BJ (cell line): ENCODE measurements at places on chromosomes 11 and 22.

DNA sequence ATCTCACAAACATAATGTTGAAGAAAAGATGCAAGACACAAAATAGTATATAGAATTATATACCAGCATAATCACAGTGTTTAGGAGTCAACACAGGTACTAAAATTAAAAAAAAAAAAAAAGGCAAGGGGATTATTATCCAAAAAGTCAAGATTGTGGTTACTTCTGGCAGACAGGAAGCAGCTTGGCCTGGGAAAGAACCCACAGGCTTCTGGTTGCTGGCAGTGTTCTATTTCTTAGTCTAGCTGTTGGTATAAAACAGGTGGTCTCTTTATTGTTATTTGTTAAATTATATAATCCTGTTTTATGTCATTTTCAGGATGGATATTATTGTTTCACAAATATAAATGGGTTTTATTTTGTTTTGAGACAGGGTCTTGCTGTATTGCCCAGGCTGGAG, 54.0 kb downstream of the C11orf58 start:
- no peak for DNase-seq

- DNase-seq, result no peak
These were observed 5.1 kb upstream of the DRG1 start for GRCh38 chr22:31394326-31394725.

DNA sequence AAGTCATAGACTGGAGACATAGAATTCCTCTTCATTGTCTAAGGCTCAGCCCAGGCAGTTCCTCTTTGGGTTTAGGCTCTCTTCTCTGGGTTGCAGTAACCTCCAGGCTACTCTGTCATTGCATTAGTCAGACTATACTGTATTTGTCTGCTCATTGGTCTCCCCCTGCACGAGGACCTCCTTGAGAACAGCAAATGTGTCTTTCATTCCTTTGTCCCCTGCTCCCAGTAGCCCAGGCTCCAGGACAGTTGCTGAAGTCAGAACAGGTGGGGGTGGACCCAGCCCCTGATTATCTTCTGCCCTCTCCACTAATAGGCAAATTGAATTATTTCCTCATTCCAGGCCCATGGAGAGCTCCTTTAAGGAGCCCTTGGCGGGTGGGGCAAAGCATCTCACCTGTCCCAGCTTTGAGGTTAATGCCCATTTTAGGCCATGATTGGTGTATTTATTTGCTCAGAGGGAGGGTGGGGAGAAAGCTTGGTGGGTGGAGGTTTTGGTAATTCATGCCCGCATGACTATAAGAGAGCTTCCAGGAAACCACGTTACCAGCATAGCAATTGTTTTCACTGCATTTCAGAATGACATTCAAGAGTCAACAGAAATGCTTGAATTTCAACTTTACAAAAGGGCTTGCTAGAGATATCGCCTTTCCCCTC, 40.9 kb downstream of the NAV2 start:
- no peak for DNase-seq

GRCh38 chr11:34916843-34917770, 689 bp downstream of the PDHX start:
- DNase-seq, result no peak

DNA sequence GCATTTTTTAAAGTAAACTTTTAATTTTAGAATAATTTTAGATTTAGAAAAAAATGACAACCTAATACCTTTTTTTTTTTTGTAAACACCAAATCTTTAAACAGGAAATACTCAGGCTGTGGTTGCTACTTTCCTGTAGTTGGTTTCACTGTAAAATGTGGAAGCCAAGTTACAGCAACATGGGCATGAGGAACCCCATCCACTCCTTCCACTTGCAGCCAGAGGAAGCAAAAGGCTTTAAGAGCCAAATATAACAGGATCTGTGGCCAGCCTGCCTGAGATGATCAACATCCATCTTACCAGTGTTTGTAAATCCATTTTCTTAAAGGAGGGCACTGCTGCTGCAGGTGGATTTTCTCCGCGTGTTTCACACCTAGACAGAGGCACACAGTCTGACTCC, 66.2 kb downstream of the TNRC6B start:
- DNase-seq, result no peak

DNA sequence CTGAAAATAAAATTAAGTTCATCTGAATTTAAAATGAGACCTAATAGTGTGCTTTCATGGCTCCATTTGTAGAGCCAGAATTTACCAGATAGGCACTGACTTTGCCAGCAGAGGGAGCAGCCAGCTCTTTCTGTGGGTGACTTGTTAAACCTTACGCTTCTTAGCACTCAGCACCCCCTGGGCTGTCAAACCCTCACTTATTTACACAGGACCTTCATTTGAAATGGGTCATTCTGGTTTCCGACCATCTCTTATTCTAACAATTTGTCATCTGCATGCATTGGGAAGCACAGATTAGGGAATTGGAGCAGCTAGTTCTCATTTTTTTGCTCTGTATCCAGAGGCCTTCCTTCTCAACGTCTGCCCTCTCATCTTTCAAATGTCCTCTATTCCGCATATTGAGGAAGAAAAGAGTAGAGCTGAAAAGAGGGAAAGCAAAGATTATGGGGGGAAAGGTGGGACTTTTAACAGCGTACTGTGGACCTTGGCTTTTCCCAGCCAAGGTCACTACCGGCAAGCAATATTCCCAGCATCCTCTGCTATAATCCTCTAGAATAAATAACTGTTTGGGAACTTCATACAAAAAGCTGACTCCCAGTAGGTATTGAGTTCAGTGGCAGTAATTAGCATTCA, 3.1 kb downstream of the ASRGL1 start:
- DNase-seq, result no peak

DNA sequence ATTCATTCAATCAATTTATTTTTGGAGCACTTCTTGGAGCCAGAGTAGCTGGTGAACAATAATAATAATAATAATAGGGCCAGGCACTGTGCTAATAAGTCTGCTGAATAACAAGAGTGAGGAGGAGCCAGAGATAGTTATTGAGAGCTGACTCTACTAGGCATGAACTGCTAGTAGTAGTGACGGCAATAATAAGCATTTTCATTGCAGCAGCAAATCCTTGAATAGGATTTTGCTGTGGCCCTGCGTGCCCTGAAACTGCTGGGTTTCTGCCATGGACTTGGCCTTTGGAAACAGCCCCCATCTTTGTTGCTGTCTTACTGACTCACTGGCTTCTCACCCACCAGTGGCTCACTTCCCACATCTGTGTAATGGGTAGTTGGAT, 545.9 kb downstream of the MIAT start:
- DNase-seq, result no peak

DNA sequence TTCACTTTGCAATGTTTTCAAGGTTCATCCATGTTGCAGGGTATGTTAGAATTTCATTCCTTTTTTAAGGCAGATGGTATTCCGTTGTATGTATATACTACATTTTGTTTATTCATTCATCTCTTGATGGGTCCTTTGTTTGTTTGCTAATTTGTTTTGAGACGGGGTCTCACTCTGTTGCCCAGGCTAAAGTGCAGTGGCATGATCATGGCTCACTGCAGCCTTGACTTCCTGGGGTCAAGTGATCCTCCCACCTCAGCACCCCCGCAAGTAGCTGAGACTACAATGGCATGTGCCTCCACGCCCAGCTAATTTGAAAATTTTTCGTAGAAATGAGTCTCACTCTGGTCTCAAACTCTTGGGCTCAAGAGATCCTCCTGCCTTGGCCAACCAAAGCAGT, 6.2 kb downstream of the UVRAG start:
- no peak for DNase-seq

- no peak for DNase-seq
These were observed 977 bp upstream of the PGGHG start for GRCh38 chr11:287821-288477.

DNA sequence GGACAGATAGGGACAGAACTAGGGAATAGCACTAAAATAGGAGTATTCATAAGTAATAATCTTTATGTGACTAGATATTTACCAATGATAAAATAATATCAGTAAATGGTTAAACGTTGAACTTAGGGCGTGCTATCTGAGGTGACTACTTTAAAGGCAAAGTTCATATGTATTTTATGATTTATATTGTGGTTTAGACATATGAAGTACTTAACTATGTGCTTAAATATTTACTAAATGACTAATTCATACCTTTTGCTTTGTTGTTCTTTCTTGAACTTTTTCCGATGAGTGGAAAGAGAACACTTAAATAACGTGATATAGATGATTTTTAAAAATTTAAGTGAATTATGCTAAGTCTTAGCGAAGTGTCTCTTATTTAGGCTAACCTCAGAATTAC, 14.7 kb downstream of the LUZP2 start:
- no peak for DNase-seq

GRCh38 chr22:24516301-24516737, 21.2 kb downstream of the UPB1 start:
- peak; percentile 70 for DNase-seq

DNA sequence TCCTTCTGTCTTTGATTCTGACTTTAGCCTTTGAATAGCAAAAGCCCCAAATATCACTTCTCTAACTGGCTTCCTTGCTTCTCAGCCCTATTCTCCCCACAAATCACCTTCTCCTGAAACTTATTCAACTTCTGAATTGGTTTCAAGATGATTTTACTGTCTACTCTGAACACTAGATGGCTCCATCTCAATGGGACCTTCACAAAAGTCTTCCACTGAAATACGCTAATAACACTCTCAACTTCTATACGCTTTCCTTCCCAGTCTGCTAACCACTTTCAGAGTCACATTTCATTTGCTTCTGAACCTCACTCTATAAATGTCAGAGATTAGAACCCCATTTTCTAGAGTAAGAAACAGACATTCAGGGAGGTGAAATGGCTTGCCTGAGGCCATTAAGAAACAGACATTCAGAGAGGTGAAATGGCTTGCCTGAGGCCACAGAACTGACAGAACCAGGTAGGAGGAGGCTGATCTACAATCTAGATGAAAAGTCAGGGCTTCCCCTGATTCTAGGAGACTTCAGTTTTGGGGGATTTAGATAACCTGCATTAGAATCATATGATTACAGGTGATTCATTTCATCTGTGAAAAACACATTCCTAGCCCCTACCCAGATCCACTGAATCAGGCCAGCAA, 20.6 kb downstream of the MORC2 start:
- DNase-seq, result no peak

- DNase-seq, result no peak
These were observed 208.5 kb upstream of the MTMR2 start for GRCh38 chr11:96132437-96132836.

- DNase-seq, result no peak
These were observed 46.7 kb downstream of the CLTCL1 start for GRCh38 chr22:19244600-19245352.

DNA sequence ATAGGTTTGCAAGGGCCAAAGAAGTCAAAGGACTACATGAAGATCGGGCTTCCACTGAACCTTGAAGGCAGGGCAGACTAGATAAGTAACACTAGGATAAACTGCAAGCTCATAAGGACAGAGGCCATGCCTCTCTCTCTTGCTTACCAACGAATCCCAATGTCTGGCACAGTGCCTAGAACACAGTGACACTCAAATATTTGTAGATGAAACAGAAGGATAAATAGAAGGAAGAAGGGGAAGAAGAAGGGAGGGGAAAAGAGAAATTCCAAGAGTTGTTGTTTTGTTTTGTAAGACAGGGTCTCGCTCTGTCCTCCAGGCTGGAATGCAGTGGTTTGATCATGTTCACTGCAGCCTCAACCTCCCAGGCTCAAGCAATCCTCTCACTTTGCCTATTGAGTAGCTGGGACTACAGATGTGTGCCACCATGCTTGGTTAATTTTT, 26.9 kb downstream of the SIK3 start:
- no peak for DNase-seq

- no peak for DNase-seq
These were observed 10.8 kb downstream of the CSF2RB start for GRCh38 chr22:36924151-36924698.

GRCh38 chr11:35725885-35726284, 63.3 kb downstream of the TRIM44 start:
- DNase-seq, result no peak

DNA sequence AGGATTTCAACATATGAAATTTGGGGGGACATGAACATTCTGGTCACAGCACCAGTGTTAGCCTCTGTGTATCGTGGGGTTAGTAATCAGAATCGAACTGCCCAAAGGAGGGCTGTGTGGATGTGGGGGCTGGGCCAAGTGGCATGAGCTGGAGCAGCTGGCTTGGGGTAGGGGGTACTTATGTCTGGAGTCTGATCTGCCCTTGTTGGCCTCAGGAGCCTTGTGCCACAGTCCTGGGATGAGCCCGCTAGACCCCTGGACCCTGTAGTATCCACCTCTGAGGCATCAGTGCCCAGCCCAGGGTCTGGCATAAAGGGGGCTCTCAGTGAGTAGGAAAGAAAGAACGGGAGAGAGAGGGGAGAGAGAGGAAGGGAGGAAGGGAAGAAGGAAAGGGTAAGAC, 67.3 kb downstream of the LRRC32 start:
- no peak for DNase-seq

- DNase-seq, result no peak
These were observed 80.3 kb upstream of the IZUMO1R start for GRCh38 chr11:94224078-94224477.

DNA sequence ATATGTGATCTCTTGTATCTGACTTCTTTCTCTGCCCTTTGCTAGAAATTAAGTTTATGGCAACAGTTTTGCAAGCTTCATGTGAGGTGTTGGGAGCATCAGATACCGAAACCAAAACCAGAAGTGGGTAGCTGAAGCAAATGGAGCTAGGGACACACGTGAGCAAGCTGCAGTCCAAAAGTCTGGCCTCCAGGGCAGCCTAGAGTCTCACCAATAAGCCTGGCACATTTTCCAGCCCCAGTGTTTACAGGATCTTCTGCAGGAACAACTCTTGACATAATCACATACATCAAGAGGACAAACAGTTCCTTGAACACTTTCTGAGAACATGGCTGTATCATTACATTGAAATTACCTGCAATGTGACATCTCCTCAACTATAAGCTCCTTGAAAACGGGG, 114.1 kb downstream of the LARGE1 start:
- DNase-seq, result no peak

- no peak for DNase-seq
These were observed 265.4 kb upstream of the ARHGAP20 start for GRCh38 chr11:110977661-110978060.

DNA sequence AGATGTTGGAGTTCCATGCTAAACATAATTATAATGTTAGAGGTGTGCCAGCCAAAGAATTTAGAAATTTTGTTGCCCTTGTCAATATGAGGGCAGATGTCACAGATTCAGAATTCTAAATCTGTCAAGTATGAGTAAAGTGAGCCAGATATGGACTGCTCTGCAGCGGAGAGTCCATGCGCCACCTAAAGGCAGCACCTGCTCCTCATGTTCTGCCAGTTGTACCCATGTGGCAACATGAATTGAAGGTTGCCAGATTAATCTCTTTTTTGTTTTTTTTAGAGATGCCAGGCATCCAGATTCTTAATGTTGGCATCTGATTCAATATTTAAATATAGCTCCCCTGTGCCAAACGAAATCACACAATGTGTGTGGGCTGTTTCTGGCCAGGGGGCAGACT, 678.6 kb upstream of the ANO5 start:
- DNase-seq, result no peak
